ENCODE measurements at places on chromosomes 3 and 15. TPM values are rescaled to one million over a fixed set of nuclear protein-coding genes. Genes with fewer than 3 reads are reported as not detected.
A peak's percentile ranks its signal among the peaks of the same experiment; 100 is the strongest.

USF3 gene
- 12.1 TPM for polyA plus RNA-seq

IL5RA gene
- polyA plus RNA-seq: 0.64 TPM

HDC gene
- 0.59 TPM for polyA plus RNA-seq

ZIC4 gene
- 0.42 TPM for polyA plus RNA-seq

DNA sequence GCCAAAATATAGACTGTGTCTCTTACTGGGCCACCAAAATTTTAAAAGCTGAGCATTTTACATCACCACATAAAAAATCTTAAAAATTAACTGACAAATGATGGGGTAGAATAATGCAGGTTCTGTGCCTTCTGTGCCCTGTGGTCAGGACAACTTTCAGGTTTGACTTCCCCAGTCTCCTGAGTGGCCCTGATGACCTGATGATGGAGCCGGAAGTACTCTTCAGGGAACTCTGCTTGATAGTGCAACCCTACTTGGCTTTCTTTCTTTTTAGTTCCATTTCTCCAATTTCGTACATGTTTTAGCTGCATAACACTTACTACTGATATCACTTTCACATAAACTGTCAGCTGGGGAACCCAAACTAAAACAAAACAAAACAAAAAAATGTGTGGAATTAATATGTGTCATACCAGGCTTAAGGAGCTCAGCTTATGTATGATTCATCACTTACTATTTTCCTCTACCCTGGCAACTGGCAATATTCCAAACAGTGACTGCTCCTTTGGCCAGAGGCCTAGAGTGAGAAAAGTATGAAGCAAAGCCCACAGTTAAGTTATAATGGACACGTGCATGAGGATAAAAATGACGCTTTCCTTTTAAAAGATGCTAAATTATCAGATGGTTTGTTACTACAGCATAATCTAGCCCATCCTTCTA, 194.3 kb downstream of the BCHE start:
- DNase-seq: peak; percentile 7

DNA sequence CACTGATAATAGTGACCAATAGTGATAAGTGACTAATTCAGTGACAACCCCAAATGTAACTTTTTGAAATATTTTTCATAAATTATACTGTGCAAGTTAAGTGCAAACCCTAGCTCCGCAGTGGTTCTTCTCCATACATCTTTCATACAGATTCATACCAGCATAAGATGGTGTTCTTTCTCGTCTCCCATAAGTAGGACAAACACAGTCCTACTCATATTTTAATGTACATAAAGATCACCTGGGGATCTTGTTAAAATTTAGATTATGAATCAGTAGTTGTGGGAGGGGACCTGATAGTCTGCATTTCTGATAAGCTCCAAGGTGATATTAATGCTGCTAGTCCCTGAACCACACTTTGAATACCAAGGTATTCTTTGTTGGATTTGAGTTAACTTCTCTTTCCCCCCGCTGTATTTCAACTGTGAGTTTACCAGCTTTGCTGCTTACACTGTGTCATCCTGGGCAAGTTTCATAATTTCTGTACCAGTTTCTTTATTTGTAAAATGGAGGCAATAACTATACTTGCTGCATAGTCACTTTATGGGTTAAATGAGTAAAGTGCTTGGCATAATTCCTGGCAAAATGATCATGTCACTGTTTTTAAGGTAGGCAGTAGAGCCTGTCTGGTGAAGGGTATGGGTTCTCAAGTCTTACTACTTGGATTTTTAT, 34.7 kb upstream of the C3orf38 start:
- DNase-seq: no peak

DNA sequence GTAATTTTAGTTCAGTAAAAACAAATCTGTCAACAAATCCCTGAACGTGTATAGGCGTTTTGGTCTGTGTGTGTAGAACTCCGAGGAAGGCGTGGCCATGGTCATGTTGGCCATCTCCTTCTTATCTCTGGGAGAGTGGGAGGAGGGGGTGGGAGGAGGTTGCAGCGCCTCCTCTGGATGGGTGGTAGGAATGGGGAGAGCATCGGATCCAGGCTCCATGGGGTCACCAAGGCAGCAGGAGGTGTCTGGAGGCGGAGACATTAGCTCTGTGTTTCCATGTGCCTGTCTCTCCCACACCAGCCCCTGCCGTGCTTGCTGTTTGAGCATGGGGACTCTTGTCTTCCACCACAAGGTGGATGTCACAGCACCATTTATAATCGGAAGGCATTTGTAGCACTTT, 34.5 kb upstream of the TRPM1 start:
- no peak for DNase-seq

GRCh38 chr3:120341658-120342346, 7.4 kb downstream of the LRRC58 start:
- DNase-seq: no peak

DNA sequence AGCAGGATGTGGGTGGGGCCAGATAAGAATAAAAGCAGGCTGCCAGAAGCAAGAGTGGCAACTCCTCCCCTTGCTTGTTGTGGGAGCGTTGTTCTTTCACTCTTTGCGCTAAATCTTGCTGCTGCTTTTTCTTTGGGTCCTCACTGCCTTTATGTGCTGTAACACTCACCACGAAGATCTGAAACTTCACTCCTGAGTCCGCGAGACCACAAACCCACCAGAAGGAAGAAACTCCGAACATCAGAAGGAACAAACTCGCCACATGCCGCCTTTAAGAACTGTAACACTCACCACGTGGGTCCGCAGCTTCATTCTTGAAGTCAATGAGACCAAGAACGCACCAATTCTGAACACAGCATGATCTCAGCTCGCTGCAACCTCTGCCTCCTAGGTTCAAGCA, 72.9 kb downstream of the IL12A start:
- no peak for DNase-seq

DNA sequence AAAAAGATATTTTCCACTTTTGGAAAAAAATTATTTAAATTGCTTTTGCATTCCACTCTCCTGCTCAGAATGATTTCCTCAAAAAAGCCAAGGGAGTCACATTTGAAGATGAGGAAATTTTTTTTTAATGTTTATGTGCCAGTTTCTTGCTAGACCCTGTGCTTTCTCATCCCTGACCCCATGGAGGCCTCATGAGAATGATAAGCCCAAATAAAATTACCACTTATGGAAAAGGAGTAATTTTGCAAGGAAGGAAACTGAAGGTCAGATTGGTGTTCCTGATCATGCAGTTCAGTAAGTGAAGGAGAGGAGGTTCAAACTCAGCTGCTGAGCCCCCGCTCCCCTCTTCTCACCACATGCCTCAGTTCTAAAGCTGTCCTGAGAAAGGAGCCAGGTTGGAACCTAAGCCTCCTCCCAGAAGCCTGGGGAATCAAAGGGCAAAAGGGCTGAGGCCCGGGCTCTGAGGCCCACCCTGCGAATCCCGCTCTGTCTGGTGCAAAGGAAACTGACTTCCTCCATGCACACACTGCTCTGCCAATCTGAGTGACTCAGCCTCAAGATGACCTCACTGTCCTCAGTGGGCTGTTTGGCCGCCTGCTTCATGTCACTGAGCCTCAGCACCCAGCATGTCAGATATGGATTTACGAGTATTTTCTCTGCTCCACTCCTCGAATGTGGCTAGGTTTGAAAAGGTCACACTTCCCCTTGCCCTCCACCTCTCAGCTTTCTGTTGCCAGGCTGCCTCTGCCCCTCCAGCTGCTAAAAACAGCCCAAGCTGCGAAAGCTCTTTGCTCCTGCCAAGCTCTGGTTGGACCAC, 56.9 kb upstream of the FLNB start:
- no peak for DNase-seq

DNA sequence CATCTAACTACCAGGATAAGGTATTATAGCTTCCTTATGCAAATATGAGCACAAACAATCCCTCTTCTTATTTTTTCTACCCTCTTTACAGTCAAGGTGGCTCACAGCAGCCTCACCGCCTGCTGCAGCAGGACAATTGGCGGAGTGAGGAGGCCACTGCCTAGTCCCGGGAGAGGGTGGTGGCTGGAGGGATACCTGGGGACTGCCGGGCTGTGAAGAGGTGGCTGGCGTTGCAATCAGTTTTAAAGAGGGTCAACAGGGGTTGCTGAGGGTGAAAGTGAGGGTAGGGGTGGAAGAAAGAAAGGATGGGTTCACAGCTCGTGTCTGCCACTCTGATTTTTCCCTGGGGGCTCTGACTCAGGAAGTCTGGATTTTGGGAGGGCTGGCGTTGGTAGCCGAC, 105.1 kb upstream of the SLC6A6 start:
- no peak for DNase-seq

DNA sequence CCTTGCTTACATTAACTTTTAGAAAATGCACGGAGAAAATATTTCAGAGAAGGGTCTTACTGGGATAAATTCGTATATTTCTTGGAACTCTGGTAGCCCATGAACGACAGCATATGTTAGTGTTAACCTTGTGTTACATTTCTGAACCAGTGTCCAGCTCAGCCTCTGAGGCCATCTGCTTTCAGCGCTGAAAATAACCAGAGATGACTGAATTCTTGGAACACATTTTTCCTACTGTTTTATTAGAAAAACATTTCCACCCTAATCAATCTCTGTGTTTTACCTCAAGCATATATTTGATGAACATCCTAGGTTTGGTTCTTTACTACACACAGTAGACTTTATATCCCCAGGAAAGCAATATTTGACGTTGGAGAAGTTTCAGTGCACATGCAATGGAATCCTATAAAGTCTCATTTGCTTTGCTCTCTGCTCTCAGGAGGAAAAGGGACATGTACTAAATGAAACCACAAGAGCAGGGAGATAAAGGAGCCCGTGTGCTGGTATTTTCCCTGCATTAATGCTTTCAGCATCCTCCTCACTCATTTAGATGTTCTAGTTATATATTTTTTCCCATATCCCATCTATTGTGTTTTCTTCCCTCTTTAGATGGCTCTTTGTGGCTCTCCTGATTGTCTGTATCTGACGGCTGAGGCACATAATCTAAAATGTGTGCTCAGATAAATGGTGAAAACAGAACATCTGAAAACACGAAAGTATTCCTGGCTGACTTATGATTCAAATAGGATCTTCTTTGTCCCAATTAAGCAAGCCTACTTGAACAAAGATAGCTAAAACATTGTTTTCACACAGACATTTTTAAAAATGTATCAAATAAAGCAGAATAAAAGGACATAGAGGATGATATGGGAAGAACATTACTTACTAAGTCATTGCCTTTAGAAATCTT, 151.7 kb upstream of the KCNMB2 start:
- no peak for DNase-seq

GRCh38 chr15:37019479-37020433, 80.6 kb downstream of the MEIS2 start:
- DNase-seq: no peak

DNA sequence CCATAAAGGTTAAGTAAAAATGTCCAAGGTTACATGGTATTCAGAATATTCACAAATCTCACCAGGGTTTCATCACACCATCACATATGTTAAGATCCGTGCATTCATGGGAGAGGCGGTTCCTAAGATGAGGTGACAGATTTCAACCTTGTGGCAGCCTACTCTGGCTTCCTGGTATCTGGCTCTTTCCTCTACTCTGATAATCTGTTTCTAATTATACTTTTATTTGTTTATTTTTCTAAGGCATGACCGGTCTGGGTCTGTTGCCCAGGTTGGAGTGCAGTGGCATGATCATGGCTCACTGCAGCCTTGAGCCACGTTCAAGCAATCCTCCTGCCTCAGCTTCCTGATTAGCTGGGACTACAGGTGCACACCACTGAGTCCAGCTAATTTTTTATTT, 34.4 kb downstream of the RAF1 start:
- DNase-seq: no peak

- DNase-seq: no peak
Observed at GRCh38 chr3:35137612-35138011, 501.7 kb upstream of the ARPP21 start.

DNA sequence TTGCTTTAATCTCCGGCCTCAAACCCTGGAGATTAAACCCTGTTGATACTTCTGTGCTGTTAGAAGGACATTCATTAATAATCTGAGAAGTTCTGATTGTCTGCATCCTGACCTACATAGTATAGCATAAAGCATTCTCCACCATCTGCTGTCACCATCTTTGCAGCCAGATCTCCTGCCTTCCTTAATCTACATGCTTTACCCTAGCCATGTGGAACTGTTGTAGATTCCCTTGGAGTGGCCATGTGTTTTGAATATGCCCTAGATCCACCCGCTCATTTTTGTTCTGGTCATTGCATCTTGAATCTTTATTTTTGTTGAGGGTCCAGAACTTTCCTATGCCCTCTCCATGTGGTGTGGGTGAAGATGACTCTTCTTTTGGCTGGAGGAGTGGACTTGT, 110.3 kb downstream of the OXSM start:
- no peak for DNase-seq

DNA sequence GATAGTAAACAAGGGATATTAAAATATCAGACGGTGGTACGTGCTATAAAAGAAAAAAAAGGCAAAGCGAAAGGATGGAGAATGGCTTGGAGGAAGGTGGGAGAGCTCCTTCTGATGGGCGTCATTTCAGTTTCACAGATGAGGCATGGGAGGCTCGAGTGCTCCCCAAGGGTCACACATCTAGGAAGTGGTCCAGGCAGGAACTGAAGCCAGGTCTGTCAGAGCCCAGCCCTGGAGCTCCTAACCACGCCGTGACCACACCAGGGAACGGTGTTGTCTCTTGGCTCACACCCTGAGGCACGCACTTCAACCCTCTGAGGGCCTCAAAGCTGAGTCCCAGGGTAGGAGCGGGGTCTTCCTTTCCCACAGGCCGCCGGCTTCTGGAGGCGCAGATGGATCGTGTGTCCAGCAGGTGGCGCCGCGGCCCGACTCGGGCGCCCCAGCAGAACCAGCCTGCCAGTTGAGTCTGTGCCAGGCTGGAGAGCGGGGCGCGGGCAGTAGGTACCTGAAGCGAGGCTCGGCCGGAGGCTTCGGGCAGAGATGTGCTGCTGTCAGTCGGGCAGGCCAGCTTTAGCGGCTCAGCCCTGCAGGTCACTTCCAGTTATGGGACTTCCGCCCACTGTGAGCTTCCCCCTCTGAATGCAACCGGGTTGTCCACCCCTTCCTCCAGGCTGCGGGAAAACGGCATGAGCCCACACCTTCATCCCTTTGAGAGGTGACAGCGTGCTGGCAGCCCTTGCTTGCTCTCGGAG, 68.1 kb downstream of the SLC6A1 start:
- DNase-seq: no peak

GRCh38 chr3:88009066-88009465, 49.7 kb downstream of the CGGBP1 start:
- DNase-seq: no peak

DNA sequence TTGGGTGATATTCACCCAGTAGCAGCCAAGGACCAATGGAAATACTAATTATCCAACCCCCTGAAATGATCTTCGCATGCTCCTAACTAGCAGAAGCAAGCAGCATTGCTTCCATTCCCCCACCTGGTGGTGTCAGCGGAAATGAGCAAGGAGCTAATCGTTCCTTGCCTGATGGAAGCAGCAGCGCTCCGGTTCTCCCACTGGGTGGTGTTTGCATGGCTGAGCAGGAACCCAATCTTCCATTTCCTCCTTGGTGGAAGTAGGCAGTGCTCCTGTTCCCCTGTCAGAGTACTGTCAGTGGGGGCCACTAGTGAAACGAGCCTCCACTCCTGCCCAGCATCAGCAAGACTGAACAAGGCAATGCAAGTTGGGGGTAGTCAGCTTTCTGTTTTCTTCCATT, 311.5 kb downstream of the CACNA2D3 start:
- no peak for DNase-seq
